ENCODE measurements at places on chromosomes 7 and 10.

GRCh38 chr7:2812114-2812487, 32.0 kb downstream of the GNA12 start:
- no peak for DNase-seq

- no peak for DNase-seq
Observed at GRCh38 chr10:68955355-68955831, 577 bp upstream of the DDX21 start.

GRCh38 chr10:103739039-103739764, 116.2 kb downstream of the SH3PXD2A start:
- DNase-seq = no peak

GRCh38 chr10:130547368-130547767, 411.2 kb downstream of the GLRX3 start:
- DNase-seq = no peak

GRCh38 chr7:157483515-157483914, 146.7 kb downstream of the DNAJB6 start:
- DNase-seq = no peak

DNA sequence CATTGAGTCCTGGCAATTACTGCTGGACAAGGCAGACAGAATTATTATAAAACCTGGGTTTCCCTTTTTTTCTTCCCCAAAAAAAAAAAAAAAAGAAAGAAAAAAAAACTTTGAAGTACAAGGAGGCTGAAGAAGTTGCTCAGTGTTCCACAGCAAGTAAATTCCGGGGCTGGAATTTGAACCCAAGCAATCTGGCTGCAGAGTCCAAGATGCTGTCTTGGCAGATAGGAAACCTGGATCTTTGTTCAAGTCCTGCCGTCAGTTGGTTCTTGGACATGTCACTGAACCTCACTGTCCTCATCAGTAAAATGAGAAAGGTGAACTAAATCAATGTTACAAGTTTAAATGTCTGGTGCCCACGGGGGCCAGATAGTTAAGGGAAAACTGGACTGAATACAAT, 35.3 kb downstream of the ARID5B start:
- no peak for DNase-seq

All from NCI-H1694 (cell line).